ENCODE measurements at places on chromosomes 5 and 9.

GRCh38 chr9:127505396-127506116, 54.2 kb downstream of the LRSAM1 start:
- H3K4me3 ChIP-seq: no peak overlapping the region
- H3K4me1 ChIP-seq: peaks cover 45% of the 10 kb centered on the region
- peaks cover 100% of the 10 kb centered on the region for H3K36me3 ChIP-seq
- DNase-seq: no peak
- H3K27me3 ChIP-seq: no peaks in the 10 kb centered on the region

DNA sequence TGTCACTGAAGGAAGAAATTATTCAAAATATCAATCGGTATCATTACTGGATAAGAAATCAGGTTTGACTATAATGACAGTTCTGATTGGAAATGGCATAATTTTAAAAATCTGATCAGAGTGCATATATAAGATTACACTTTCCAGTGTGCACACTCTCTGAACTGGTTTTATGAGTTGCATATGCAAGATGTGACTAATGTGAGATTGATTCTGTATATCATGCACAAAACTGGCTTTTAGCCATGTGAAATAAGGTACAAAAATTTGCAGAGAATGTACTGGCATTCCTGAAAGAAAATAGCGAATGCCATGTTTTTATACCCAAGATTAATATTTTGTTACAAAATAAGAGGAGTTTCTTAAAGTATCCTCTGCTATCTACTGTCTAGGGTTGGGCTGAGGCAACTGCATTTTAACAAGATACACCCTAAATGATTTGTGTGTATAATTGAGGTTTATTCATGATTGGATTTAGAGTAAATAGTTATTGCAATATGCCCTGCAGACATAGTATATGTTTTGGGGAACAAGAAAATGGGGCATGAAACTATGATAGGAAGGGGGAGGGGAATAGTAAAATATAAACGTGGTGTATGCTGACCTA, 70.7 kb downstream of the LNPEP start:
- no peak overlapping the region for H3K27ac ChIP-seq
- no peaks in the 10 kb centered on the region for H3K36me3 ChIP-seq
- H3K27me3 ChIP-seq: no peaks in the 10 kb centered on the region
- no peaks in the 10 kb centered on the region for H3K4me1 ChIP-seq

- H3K4me3 ChIP-seq: no peak overlapping the region
- DNase-seq: no peak
- H3K27ac ChIP-seq: no peak overlapping the region
- H3K36me3 ChIP-seq: no peaks in the 10 kb centered on the region
- H3K4me1 ChIP-seq: peaks cover 56% of the 10 kb centered on the region
- no peaks in the 10 kb centered on the region for H3K27me3 ChIP-seq
Measured at GRCh38 chr9:88531920-88532698, 2.9 kb upstream of the NXNL2 start.

DNA sequence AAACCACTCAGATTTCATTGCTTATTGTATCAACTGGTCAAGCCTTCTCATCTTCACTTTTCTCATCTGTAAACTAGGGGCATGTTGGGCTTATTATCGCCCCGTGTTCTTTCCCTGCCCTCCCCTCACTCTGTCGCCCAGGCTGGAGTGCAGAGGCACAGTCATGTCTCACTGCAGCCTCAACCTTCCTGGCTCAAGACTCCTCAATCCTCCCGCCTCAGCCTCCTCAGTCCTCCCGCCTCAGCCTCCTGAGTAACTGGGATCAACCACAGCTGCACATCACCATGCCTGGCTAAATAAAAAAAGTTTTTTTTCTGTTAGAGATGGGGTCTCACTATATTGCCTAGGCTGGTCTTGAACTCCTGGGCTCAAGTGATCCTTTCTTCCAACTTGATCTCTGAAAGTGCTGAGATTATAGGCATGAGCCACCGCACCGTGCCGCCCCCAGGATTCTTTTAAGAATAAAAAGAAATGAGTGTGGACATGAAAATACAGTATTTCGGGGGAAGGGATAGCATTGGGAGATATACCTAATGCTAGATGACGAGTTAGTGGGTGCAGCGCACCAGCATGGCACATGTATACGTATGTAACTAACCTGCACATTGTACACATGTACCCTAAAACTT, 2.0 kb downstream of the MAML1 start:
- DNase-seq: no peak
- H3K4me3 ChIP-seq: no peak overlapping the region

- no peak for DNase-seq
- peaks cover 30% of the 10 kb centered on the region for H3K4me1 ChIP-seq
- H3K36me3 ChIP-seq: no peaks in the 10 kb centered on the region
- H3K4me3 ChIP-seq: peak overlapping the region; percentile 64
Measured at GRCh38 chr5:1886846-1887587, 4.3 kb upstream of the IRX4 start.

DNA sequence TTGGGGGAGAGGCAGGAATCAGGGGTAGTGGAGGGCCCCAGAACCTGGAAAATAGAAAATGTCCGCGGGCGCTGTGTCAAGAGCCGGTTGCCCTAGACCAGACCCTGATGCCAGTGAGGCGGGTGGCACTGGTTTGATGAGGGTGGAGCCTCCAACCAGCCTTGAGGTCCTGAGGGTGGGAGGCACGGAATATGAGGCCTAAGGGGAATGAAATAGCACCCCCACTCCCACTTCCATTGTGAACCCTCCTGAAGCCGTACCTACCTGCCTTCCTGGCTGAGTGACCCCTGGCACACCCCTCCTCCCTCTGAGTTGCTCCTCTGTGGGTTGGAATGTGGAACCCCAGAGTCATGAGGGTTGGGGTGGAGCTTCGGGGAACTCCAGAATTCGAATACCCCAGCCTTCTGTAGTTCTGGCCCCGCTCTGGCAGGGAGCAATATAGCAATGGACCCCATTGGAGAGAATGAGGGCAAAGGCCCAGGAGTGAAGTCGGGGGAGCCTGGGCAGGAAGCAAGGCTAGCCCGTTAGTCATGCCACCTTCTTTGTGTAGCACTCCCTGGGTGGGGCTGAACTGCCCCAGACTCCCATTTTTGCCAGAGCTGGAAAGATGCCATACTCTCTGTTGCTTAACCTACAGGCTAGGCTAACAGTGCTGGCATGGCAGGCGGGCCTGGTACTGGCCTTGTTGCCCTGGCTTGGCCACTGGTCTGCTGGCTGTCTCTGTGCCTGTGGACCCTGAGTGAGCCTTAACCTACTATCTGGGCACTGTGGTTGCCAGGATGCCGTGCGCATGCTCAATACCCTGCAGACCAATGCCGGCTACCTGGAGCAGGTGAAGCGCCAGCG, 1.0 kb downstream of the FPGS start:
- peak overlapping the region; percentile 83 for H3K4me3 ChIP-seq
- DNase-seq: no peak
- no peaks in the 10 kb centered on the region for H3K27me3 ChIP-seq
- peaks cover 16% of the 10 kb centered on the region for H3K36me3 ChIP-seq
- peaks cover 52% of the 10 kb centered on the region for H3K4me1 ChIP-seq
- peak overlapping the region; percentile 89 for H3K27ac ChIP-seq

- H3K36me3 ChIP-seq: peaks cover 22% of the 10 kb centered on the region
- DNase-seq: no peak
- H3K27ac ChIP-seq: no peak overlapping the region
- H3K4me1 ChIP-seq: peaks cover 5% of the 10 kb centered on the region
- no peaks in the 10 kb centered on the region for H3K27me3 ChIP-seq
- H3K4me3 ChIP-seq: no peak overlapping the region
Measured at GRCh38 chr9:126411225-126411947, 84.8 kb downstream of the MVB12B start.

DNA sequence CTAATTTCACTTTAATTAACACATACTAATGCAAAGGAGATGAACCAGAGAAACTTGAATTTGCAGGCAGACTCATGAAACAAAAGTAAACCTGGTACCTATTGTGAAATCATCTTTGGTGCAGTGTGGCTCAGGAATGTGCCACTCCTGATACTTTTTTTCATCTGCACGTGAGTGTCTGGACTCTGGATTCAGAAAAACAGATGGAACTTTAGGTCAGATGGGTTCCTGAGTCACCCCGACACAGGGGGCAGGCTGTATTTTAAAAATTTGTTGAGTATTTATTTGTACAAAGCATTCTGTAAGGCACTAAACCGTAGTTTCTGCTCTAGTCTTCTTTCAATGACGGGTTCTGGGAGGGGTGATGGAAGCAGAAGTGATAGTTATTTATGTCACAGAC, 52.2 kb upstream of the TUT7 start:
- no peaks in the 10 kb centered on the region for H3K27me3 ChIP-seq
- no peak for DNase-seq
- H3K36me3 ChIP-seq: no peaks in the 10 kb centered on the region
- peaks cover 14% of the 10 kb centered on the region for H3K4me1 ChIP-seq

DNA sequence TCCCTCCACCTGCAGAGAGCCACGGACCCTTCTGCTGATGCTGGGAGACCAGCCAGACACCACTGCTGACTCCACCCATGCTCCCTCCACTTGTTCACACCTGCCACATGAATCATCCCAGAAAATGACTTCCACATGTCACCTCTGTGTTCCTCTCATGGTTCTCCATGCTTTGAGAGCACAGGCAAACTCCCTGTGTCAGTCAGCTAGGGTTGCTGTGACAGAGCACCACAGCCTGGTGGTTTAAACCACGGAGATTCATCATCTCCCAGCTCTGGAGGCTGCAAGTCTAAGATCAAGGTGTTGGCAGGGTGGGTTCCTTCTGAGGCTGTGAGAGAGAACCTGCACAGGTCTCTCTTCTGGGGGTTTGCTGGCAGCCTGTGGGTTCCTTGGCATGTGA, 381.4 kb downstream of the GADD45G start:
- H3K4me3 ChIP-seq: no peak overlapping the region
- H3K36me3 ChIP-seq: no peaks in the 10 kb centered on the region
- no peak for DNase-seq
- no peak overlapping the region for H3K27ac ChIP-seq

GRCh38 chr9:128034821-128035652, 32.1 kb downstream of the NAIF1 start:
- H3K27ac ChIP-seq: peak overlapping the region; percentile 78
- H3K4me1 ChIP-seq: peaks cover 5% of the 10 kb centered on the region
- H3K36me3 ChIP-seq: no peaks in the 10 kb centered on the region
- no peaks in the 10 kb centered on the region for H3K27me3 ChIP-seq
- no peak for DNase-seq
- H3K4me3 ChIP-seq: no peak overlapping the region

- no peaks in the 10 kb centered on the region for H3K36me3 ChIP-seq
- no peak overlapping the region for H3K4me3 ChIP-seq
- H3K27me3 ChIP-seq: peaks cover 5% of the 10 kb centered on the region
- no peak for DNase-seq
Measured at GRCh38 chr5:159779481-159779880, 136.8 kb upstream of the ADRA1B start.

GRCh38 chr5:90022711-90023053, 386.9 kb downstream of the CETN3 start:
- H3K36me3 ChIP-seq: no peaks in the 10 kb centered on the region
- no peak overlapping the region for H3K27ac ChIP-seq
- H3K27me3 ChIP-seq: no peaks in the 10 kb centered on the region
- no peak for DNase-seq
- H3K4me1 ChIP-seq: no peaks in the 10 kb centered on the region

GRCh38 chr5:138536665-138537315, 6.2 kb downstream of the ETF1 start:
- no peak overlapping the region for H3K4me3 ChIP-seq
- DNase-seq: no peak
- H3K36me3 ChIP-seq: no peaks in the 10 kb centered on the region

DNA sequence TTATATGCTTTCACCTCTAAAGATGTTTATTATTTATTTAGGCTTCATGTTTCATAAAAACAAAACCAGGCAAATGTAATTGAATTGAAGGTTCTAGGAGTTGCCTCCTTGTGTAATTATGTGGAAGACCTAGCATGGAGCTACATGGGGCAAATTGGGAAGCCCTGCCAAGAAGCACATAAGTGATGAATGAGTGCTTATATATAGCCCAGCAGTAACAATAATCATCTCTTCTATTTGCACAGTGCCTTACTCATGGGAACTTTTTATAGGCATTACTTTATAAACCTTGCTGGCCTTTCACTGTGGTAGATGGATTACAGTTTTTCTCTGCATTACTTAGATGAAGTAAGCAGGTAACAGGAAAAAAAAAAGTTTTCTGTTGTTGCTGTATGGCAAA, 40.0 kb upstream of the GRAMD2B start:
- no peaks in the 10 kb centered on the region for H3K27me3 ChIP-seq
- H3K4me1 ChIP-seq: peaks cover 32% of the 10 kb centered on the region
- no peak for DNase-seq
- H3K36me3 ChIP-seq: no peaks in the 10 kb centered on the region
- H3K27ac ChIP-seq: no peak overlapping the region
- H3K4me3 ChIP-seq: no peak overlapping the region

GRCh38 chr5:14251733-14252132, 108.6 kb downstream of the TRIO start:
- DNase-seq: no peak
- H3K4me3 ChIP-seq: no peak overlapping the region
- H3K36me3 ChIP-seq: no peaks in the 10 kb centered on the region
- H3K4me1 ChIP-seq: peaks cover 5% of the 10 kb centered on the region

DNA sequence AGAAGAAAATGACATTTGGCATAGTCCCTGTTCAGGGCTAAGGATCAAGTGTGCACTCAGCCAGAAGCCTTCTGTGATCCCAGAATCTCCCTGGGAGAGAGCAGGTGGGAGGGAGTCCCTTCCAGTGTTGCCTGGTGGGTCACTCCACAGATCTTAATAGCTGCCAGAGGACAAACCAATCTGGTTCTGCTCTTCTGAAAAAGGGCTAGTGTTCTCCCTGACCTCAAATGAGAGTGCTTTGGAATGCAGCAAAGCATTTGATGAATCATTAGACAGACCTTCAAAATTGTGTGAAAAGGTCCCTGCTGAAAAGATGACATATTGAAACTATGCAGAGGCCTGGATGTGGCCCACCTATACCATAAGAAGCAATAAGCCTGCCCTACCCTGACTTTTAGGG, 339.7 kb downstream of the TMEM232 start:
- H3K27me3 ChIP-seq: no peaks in the 10 kb centered on the region
- DNase-seq: no peak
- no peak overlapping the region for H3K27ac ChIP-seq
- H3K36me3 ChIP-seq: no peaks in the 10 kb centered on the region
- no peaks in the 10 kb centered on the region for H3K4me1 ChIP-seq

DNA sequence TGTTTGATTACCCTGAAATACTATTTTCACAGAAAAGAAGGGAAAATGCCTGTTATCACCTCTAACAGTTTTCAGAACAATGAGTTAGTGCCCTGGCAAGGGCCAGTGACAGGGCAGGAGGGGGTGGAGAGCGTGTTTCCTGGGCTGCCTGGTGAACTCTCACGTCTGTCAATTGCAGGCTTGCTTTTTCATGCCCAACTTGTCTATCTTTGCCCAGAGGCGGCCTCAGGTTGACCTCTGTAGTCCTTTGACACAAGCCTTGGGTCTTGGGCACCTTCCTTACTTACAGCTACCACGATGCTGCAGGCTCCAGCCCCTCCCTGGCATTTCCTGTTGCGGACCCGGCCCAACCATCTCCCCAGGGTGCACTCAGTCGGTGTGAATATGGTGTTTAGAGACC, 2.2 kb upstream of the CEL start:
- peaks cover 87% of the 10 kb centered on the region for H3K4me1 ChIP-seq
- peak overlapping the region; percentile 88 for H3K27ac ChIP-seq
- DNase-seq: no peak
- no peak overlapping the region for H3K4me3 ChIP-seq

Data from esophagus squamous epithelium (tissue), 5 donors.